NCI-H1417 treated with DMSO at 0.1 percent for 48 hours (cell line): ENCODE measurements at places on chromosomes 12 and 14.

GRCh38 chr12:105457026-105457425 lies 126.5 kb downstream of the C12orf75 start:
- DNase-seq, result no peak

DNA sequence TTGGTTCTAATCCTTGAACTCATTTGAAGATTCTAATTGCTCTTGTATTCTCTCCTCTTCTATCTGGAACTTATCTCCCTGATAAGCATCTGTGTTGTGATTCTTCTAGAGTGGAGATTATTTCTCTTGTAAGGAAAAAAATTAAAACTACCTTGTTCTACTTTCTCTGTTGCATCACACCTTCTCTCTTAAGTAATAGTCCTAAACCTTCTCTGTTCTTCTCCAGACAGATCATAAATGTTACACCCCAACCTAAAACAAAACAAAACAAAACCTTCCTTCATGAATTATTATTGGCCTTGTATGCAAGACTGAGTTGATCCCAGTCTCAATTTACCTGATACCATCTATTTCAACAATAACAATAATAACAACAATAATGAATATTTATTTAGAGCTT lies 612.1 kb downstream of the DIO2 start:
- DNase-seq, result no peak

DNA sequence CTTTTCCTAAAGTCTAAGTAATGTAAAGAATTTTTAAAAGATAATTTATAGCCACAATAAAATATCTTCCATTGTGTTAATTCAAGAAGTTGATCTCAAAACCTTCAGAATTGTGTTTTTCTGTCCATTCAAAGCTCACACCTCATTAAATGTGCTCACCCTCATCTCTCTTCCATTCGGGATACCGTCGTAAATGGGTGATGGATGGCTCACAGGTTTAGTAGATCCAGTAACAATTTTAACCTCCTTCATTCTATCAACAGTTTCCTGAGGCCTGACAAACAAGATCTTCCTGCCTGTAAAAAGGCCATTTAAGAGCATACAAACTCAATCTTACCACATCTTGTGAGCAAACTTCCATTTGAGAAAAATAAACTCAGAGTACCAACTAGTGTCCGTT lies 9.4 kb upstream of the FLRT2 start:
- DNase-seq, result no peak

DNA sequence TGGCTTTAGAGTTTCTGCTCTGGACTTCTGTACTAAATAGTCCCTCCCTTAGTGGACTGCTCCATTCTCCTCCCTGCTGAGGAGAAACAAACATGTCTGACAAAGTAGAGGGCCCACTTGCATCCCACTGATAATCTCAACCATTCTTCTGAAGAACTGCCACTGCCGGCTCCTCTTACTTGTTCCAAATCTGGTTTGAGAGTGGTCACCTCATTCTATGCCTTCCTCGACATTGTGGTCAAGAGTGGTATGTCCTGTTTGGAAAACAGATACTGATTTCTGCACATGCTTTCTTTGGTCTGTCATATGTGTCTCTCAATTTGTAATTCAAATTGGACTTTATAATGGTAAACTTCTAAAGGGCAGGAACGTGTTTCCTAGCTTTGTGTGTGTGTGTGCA lies 36.3 kb upstream of the PLEKHA5 start:
- no peak for DNase-seq

- DNase-seq, result no peak
These were observed 6.7 kb downstream of the BBS10 start for GRCh38 chr12:76341436-76342030.

DNA sequence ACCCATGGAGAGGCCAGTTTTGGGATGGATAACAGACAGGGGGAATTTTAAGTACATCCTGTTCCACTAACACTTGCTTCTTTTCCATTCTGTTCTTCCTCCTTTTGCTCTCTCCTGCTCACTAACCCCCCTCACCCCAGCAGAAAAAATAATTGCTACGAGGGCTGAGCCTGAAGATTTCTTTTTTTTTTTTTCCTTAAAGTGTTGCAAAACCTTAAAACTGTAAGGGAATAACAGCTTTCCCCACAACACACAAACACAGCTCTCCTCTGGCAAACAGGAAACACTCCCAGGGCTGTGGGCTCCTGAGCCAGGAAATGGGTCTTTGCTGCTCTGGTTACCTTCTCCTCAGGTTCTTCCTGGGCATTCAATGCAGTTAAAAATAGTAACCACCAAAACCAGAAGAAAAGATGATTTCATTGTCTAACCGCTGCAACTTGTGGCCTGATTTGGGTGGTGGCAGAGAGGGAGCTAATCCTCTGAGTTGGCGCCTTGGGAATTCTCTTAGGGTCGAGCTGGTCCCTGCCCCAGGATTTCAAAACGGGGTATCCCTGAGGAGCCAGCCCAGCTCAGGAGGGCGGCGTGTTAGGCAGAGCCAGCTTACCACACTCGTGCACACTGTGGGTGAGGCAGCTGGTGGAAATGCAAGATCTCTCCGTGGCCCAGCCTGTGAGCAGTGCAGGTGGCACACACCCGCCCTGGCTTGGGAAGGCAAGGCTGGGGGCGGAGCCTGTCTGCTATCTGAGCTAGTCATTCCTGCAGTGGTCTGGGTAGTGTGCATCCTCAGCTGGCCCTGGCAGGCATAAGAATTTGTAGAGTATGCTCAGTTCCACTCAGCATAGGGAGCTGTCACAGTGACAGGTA lies 17.1 kb upstream of the EMP1 start:
- no peak for DNase-seq

DNA sequence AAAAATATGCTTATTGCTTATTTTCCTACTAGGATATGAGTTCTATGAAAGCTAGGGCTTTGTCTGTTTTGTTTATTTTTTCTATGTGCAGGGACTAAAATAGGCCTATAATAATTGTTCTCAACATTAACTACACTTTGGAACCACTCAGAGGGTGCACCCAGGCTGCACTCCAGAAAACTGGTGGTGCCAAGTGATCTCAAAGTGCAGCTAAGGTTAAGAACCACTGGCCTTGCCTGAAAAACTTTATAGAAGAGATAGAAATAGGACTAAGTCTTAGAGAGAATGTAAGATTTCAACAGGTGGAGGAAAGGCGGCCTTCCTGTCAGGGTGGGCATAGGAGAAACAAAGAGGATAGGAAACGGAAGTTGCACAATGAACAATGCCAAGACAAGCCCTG lies 37.7 kb upstream of the NR1H4 start:
- no peak for DNase-seq

DNA sequence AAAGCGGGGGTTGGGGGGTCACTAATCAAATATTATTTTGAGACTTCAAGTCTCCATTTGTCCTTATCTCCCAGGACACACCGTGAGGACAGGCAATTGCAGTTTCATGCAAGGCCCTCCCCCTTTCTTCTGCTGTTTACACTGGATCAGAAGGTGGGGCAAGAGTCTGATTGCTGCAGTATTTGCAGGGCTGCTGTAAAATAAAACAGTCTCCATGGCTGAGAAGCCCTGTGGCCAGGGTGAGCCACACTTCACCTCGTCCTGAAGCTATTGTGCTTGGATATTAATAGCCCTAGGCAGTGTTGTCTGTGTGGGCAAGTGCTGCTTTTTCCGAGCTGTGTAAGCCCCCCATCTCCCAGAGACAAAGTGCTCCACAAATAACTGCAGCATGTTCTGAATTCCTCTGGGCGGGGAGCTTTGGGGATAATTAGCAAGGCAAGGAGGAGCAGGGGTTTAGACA lies 187.4 kb upstream of the NTF3 start:
- no peak for DNase-seq

DNA sequence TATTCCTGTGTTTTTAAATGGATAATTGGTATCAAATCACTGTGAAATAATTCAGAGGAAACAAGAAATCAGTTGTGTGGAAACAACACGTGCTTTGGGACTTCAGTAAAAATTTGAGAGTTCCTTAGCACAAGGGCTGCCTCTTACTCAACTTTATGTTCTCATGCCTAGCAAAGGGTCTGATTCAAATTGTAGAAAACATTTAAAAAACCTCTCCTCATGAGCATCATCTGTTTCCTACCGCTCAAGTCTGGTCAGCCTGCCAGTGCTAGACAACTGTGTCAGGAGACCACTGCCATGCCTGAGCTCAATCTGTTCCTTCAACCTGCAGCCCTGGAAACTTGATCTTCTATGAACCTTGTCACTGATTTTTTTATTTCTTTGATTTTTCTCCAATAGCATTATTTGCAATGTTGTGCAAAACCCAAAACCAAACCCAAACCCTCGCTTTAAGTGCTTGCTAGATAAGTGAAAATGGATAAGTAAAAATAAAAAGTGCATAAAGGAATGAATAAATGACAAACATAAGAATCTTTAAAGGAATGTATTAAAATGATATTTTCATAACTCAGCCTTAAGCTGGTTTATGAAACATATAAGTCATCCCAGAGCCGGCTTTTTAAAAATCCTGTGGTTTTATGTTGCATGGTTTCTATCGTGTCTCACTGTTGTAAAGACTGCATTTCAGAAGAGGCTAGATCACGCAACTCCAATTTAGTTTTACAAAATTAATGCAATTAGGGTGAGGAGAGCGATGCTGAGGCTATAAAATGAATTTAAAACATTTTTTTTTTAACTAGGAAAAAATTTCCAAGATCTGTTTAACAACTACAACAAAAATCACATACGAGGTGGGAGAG lies 361.2 kb upstream of the PDE3A start:
- DNase-seq, result no peak

- DNase-seq, result no peak
These were observed 50.1 kb downstream of the RFX4 start for GRCh38 chr12:106632797-106633450.

- no peak for DNase-seq
These were observed 109.4 kb downstream of the RFLNA start for GRCh38 chr12:124404162-124404784.

DNA sequence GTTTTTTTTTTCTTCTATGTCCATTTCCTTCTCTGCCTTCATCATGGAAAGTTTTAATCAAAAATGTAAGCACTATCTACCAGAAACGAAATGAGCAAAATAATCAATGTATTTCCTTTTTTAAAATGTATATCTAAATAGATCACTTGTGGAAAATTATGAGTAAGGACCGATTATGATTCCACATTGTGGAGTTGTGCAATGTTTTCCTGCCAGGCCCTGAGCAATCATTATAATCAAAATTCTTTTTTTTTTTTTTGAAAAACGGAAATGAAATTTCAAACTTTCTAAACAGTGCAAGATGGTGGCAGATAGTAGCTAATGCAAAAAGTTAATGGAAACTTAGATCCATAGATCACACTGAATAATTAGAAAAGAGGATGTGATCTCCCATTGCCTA lies 1074.6 kb upstream of the TMEM132C start:
- DNase-seq, result no peak

- DNase-seq, result no peak
These were observed 5.5 kb upstream of the HOXC9 start for GRCh38 chr12:53994264-53995001.

GRCh38 chr12:57129321-57129842 lies 1.1 kb downstream of the LRP1 start:
- DNase-seq, result no peak

- no peak for DNase-seq
These were observed 101.9 kb downstream of the RIN3 start for GRCh38 chr14:92615451-92615850.

GRCh38 chr12:12744546-12745305 lies 27.6 kb downstream of the CDKN1B start:
- no peak for DNase-seq

DNA sequence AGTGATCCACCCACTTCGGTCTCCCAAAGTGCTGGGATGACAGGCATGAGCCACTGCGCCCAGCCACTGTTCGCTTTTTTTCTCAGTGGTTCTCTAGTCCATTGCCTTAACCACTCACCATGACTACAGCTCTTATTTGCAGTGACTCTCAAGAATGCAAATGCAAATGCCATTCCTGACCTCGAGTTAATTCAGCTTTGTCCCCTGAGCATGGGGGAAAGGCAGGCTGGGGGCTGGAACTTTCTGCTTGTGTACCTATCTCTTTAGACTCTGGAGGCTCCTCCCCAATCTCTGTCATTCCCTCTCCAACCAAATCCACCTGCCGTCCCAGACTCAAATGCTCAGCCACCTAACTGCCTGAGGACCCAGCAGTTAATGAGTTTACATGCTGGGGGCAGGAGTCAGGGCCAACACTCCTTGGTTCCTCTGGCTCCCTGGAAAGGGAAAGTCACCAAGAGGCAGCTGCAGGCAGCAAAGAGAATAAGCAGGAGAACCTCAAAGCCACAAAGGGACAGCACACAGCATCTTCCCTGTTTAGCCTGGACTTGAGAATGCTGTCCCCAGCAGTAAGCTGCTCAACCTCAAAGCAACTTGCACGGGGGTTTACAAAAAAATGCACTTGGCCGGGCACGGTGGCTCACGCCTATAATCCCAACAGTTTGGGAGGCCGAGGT lies 5.3 kb upstream of the HNF1A start:
- no peak for DNase-seq

DNA sequence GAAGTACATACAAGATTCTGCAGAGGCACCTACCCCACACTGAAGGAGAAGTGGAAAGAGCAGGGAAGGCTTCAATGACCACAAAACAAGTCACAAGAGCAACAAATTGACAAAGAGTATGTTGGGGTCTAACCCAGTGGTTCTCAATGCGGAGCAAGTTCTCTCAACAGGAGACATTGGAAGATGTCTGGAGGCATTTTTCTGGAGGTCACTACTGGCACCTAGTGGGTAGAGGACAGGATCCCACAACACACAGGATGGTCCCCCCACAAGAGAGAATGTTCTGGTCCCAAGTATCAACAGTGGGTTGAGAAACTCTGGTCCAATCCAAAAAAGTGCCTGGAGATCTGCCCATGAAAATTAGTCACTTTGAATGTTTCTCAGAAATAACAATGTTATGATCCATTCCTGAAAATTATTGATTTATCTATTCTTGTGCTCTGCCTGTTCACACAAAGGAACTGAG lies 3.4 kb downstream of the SSH1 start:
- no peak for DNase-seq

- peak; percentile 66 for DNase-seq
These were observed 127.0 kb downstream of the ERC1 start for GRCh38 chr12:1117970-1118563.

DNA sequence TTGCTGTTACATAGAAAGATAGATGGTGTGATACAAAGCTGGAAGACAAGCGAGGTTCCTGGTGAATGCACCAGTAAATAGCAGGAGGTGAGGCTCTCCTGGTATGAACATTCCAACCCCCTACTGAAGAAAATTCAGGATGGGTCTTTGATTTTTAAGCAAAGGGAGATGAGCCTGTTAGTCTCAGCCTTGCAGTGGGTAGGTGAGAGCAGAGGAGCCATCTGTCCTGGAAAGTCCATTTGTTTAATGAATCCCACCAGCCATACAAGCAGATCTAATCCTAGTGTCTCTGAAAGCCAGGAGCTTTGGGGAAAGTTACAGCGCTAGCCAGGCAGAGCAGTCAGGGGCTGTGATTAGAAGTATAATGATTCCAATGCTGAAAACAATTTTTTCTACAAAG lies 234.8 kb upstream of the FOXN3 start:
- DNase-seq, result no peak
